ENCODE measurements at places on chromosomes 6 and 20. TPM values are rescaled to one million over a fixed set of nuclear protein-coding genes. Genes with fewer than 3 reads are reported as not detected.

Gene PTK6
- 0.30 TPM for total RNA-seq

Gene KCNK15
- not detected for total RNA-seq

Gene TMEM14C
- 153 TPM for total RNA-seq

Gene FAM83C
- not detected for total RNA-seq

Gene OPRM1
- total RNA-seq, result not detected

Gene PRND
- not detected for total RNA-seq

Gene DLK2
- 0.33 TPM for total RNA-seq

GRCh38 chr6:21087188-21087587 is 506.4 kb upstream of the SOX4 start:
- DNase-seq, result no peak

DNA sequence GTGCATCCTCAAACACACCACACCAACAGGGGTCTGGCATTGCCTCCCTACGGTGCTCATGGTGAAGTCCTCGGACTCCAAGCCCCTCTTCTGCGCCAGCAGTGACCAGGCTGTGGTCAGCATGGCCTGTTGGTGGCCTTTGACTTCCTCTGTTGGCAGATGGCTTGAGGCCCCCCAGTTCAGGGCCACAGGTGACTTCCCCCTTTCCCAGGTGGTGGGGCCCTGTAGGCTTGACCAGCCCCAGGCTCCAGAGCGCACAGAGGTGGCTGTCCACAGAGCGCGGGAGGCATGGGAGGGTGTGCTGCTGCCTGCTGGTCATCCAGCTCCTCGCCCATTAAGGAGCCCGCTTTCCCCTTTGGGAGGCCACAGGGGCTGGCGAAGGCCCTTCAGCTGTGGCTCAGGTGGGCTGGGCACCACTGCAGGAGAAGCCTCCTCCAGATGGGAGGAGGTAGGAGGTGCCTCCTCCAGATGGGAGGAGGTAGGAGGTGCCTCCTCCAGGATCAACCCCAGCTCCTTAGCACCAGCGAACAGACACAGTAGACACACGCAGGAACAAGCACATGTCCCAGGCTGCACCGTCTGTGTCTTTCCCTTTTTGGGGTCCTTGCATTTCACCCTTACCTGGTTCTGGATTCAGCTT is 52.1 kb upstream of the BHLHE23 start:
- peak; percentile 52 for DNase-seq

DNA sequence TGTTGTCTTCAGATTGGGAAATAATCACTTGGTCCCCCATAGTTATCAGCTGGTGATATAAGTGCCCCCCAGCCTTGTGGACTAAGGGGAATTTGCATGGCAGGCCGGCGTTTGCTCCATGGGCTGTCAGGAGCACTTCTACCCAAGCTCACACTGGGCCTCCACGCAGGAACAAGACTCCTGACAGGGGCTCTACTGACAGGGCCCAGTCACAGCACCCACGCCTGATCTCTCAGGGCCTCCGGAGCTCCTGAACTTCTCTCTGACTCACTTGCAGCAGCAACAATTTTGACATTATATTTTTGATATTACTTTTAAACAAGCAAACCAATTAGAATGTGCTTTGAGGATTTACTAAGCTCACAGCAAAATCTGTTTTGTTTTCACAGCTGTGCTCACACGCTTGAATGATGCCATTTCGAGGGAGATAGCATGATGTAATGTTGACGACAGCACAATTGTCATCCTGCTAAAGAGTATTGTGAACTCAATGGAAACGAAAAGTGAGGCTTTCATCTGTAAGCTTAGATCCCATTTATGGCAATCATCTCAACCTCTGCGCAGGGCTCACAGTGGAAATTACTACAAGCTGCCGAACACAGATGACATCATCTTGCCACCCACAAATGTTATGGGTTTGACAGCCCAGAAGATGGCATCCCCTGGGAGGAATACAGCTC is 28.7 kb upstream of the TXNDC5 start:
- no peak for DNase-seq

GRCh38 chr6:43941174-43941573 is 171.2 kb downstream of the VEGFA start:
- no peak for DNase-seq

GRCh38 chr20:56841346-56841908 is 212.3 kb downstream of the TFAP2C start:
- no peak for DNase-seq

DNA sequence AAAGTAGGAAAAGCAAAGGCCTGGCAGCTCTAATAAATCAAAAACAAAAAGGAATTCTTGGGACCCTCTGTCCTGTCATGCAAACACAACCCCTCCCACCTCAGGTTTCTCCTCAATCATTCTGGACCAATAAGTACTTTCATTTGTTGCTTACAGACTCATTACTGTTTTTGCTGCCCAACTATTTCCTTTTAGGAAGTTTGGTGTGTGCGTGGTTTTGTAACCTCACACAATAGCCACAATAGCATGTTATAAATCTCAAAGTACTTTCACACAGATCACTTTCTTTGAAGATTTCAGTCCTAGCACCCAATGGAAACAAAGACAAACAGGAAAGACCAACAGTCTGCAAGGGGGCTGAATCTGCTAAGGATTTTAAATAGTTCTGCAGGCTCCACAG is 4.5 kb downstream of the MRPL14 start:
- no peak for DNase-seq

DNA sequence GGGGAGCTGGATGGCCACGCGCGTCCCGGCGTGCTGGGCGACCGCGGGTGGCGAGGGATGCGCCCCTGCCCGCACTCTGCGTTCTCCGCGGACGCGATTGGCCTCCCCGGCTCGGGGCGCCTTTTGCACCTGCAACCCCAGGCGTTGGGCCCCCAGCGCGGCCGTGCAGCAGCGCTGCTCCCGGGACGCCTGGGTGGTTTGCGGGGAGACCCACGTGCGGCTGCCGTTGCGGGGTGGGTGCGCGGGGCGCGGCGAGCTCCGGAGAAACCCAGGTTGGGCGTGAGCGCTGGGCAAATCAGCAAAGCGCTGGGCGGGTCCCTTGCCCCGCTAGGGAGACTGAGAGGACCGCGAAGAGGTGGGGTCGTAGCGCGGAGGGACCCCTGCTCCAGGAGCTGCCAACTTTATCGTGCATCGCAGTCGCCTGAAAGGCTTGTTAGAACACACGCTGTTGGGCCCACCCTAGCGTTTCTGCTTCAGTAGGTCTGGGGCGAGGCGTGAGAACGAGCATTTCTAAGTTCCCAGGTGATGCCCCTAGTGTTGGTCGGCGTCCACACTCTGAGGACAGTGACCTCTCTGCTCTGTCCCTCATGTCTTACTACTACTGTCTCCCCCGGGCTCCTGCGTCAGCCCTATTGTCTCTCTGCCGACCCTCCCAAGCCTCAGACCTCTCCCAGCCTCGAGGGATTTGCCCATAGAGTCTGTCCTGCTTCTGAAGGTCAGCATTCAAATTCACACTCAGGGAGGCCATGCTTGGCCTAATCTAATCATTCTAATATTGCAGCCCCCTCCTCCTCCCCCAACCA is 538 bp upstream of the ZFP64 start:
- DNase-seq, result peak; percentile 74

- no peak for DNase-seq
Observed at GRCh38 chr20:34377072-34377847, 14.2 kb downstream of the ITCH start.

DNA sequence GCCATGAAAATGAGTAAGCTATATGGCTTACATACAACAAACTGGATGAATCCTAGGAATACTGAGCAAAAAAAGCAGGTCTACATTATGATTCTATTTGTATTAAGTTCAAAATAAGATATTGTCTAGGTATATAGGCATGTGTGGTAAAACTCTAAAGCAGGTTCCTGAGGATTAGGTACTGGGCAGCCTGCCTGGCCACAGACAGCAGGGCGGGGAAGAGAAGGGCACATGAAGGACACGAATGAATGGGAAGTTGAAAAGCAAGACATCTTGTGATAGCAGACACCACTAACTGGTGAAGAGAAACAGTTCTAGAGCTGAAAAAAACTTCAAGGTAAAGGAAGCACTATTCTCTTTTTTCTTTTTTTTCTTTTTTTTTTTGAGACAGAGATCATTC is 72.6 kb upstream of the SLC4A11 start:
- DNase-seq, result no peak

- no peak for DNase-seq
Observed at GRCh38 chr20:37880726-37881591, 22.0 kb upstream of the VSTM2L start.

GRCh38 chr20:682123-682522 is 6.5 kb upstream of the SCRT2 start:
- DNase-seq, result no peak

DNA sequence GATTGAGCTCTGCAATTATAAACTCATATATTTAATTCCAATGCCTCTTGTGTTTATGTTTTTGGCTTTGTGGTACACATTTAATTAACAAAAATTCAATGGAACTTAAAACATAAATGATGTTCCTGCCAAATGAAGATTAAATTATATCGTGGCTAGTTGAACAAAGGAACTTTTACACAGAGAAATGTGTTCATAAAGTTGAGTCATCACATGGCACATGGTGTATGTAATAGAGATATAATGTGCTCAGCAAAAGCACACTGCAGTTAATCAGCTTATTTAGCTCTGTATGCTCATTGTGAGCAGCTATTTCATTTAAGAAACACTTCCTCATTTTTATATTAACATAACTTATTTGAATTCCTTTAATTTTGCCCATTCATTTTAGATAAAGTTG is 1295.6 kb upstream of the CITED2 start:
- DNase-seq, result no peak

DNA sequence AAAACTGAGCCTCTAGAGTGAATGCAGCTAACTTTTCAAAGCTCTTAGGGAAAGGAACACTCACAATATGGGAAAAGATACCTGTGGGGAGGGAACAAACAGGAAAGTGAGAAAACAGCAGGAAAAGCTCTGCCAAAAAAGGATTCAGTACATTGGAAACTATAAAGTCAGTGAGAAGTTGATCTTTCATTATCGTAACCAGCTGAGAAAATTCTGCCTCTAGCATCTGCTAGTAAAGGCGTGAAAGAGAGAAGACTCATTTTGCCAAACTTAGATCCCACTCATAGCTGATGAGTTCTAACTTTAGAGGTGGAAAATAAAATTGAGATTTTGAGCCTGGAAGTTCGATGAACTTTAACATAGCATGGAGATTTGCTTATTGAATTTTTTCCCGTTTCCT is 321.8 kb upstream of the RNF217 start:
- no peak for DNase-seq
